ENCODE measurements at places on chromosomes 11 and 22.

DNA sequence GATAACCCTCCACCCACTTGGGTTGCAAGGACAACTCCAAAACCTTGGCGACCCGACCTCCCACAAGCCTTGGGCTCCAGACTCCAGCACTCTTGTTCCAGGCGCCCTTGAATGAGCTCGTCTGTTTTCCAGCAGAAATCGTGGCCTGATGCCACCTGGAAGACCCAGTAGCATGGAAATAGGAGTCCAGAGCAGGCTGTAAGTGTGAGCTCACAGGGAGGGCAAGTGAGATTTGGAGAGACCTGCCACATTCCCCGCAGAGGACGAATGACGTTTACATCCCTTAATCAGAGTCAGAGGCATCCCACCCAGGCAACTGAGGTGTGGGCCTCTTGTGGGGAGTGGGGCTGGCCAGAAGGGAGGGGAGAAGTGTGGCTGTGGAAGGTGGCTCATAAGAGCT, 71.9 kb downstream of the LDLRAD3 start:
- no peak overlapping the region for H3K4me3 ChIP-seq
- H3K27me3 ChIP-seq = no peaks in the 10 kb centered on the region
- no peak overlapping the region for H3K27ac ChIP-seq
- DNase-seq = no peak
- no peaks in the 10 kb centered on the region for H3K36me3 ChIP-seq
- H3K4me1 ChIP-seq = no peaks in the 10 kb centered on the region

- H3K36me3 ChIP-seq = no peaks in the 10 kb centered on the region
- H3K27ac ChIP-seq = no peak overlapping the region
- no peaks in the 10 kb centered on the region for H3K27me3 ChIP-seq
- DNase-seq = no peak
Observed at GRCh38 chr22:45571089-45571488, 68.4 kb downstream of the FBLN1 start.

- no peak overlapping the region for H3K4me3 ChIP-seq
- DNase-seq = no peak
- no peaks in the 10 kb centered on the region for H3K27me3 ChIP-seq
- no peak overlapping the region for H3K27ac ChIP-seq
- H3K36me3 ChIP-seq = peaks cover 9% of the 10 kb centered on the region
Observed at GRCh38 chr11:9473408-9473807, 12.6 kb downstream of the ZNF143 start.

GRCh38 chr22:19629720-19630419, 84.4 kb upstream of the SEPTIN5 start:
- DNase-seq = peak; percentile 80
- no peak overlapping the region for H3K4me3 ChIP-seq

GRCh38 chr11:76592025-76592914, 78.3 kb downstream of the LRRC32 start:
- DNase-seq = no peak
- H3K4me3 ChIP-seq = no peak overlapping the region
- no peak overlapping the region for H3K27ac ChIP-seq
- no peaks in the 10 kb centered on the region for H3K27me3 ChIP-seq

DNA sequence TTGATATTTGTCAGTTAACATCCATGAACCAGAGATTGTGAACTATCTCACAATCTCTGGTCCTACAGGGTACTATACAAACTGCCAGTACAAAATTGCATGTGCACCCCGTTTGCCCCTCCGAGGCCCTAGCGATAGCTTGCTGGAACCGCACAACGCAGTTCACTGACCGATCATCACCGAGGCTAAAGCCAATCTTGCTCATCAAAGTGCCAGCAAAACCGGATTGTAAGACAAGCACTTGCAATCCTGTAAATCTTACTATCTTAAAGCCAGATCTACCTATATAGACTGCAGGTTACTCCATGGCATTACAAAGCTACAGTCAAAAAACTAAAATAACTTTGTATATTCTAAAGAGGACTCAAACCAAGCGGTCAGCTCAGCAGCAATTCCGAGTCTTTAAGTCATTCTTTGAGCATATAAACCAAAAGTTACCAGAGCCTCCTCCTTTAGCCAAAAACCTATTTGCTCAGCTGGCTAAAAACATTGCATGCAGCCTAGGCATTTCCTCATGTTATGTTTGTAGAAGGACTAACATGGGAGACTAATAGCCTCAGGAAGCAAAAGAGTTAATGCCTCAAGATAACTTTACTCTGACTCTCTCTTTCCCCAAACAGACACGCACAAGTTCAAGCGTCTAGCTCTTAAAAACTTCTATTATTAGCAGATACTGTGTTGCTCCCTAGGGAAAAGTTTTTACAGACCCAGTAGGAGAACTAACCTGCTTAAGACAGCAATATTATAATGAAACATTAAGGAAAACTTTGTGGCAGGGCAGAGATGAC, 30.7 kb upstream of the CPT1A start:
- H3K4me3 ChIP-seq = no peak overlapping the region
- H3K27me3 ChIP-seq = no peaks in the 10 kb centered on the region
- no peaks in the 10 kb centered on the region for H3K4me1 ChIP-seq

DNA sequence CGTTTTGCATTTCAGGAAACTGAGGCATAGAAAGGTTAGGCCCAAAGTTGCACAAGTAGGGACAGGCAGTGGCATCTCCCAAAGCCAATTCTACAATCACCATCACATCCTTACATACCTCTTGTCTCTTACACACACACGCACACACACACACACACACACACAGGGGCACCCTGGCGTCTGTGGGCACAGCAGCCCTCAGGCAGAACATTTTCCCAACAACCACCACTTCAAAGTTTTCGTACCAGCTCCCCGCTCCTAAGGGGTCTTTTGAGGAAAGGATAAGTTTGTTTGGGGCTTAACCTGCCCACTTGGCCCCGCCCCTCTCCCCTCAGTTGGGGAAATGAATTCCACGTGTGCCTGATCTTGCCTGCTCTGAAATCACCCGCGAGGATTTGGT, 14.7 kb upstream of the LRRC32 start:
- no peaks in the 10 kb centered on the region for H3K27me3 ChIP-seq
- H3K36me3 ChIP-seq = no peaks in the 10 kb centered on the region
- no peaks in the 10 kb centered on the region for H3K4me1 ChIP-seq
- no peak overlapping the region for H3K27ac ChIP-seq
- DNase-seq = no peak

Measured in liver (tissue), 10 donors.